Kasumi-1 (cell line): ENCODE measurements at places on chromosomes 1 and 21.

GRCh38 chr1:32729254-32730046 is 26.9 kb upstream of the SYNC start:
- DNase-seq: no peak

DNA sequence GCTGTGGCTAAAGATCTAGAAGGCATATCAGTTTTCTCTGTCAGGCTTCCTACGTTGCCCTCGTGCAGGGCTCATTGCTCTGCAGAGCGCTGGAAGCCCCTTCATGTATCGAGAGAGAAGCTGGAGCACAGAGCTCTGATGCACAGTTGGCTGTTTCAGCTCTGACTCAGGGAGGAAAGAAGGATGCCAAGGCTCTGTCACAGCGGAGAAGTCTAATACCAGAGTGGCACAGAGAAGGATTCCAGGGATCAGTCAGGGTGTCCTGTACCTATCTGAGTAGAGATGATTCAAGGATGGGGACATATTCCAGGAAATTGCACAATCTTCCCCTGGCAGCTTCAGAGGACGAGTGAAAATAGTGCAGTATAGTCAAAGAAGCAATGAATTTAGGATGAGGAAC is 179.2 kb upstream of the FMN2 start:
- DNase-seq: no peak

DNA sequence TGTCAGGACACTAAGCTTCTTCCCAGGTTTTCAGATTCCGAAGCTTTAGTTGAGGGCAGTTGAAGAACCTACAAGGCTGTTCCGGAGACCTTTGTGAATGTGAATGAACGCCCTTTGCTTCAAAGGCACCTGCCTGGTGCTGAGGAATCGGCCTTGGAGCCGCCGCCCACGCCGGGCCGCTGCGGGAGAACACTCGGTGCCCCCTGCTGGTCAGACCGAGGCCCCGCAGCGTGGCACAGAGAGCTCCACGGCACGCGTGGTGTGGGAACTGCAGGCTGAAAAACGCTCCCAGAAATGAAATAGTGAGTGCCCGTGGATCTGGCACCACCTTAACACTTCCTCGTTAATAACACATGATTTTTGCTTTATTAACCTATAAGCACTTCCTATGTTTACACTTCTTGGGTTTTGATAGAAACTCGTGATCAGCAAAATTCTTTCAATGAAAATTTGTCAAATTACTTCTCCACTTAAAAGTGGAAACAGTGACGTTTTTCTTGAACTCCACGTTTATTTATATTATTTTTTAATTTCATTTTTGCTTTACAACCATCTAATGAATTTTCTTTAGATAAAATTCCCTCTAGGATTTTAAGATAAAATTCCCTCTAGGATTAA is 460.6 kb downstream of the DSCAM start:
- peak; percentile 46 for DNase-seq

- DNase-seq: no peak
Observed at GRCh38 chr1:182608845-182609610, 4.8 kb upstream of the RGS16 start.

DNA sequence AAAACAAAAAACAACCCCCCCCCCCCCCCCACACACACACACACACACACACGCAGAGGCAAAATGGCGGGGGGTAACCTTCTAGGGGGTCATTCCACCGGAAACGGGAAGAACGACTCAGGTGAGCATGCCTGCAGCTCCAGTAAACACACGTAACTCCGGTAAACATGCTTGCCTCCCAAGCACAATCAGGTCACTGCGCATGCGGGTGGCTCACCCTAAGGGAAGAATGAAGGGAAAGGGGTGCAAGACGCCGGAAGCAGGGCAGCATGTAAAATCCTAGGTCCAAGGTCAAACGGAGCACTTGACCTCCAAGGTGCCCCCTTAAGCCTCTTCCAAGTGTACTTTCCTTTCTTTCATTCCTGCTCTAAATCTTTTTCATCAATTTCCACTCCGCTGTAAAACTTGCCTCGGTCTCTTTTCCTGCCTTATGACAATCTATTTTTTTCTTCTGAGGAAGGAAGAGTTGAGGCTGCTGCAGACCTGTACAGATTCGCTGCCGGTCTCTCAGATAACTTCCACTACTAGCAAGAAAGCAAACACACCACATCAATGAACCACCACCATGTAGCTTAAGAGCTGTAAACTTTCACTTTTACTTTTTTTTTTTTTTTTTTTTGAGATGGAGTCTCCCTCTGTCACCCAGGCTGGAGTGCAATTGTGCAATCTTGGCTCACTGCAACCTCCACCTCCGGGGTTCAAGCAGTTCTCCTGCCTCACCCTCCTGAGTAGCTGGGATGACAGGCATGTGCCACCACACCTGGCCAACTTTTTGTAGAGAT is 21.0 kb upstream of the CBR3 start:
- DNase-seq: peak; percentile 32

GRCh38 chr1:223183268-223183862 is 40.3 kb upstream of the TLR5 start:
- DNase-seq: no peak

DNA sequence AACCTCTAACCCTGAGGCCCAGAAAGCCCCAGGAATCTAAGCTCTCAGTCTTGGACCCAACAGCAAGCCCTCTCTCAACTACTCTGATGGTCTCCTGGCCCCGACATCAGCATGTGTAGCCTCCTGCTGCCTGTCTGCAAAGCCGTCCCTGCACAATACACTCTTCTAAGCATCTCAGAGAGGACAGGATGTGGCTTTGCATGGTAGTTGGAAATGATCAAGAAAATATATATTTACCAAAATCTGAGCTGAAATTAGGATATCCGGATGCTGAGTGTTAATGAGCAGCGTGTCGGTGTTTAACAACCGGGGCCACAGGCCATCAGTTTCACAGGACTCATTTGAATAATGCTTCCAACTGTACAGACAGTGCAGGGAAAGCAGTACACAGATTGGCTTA is 59.1 kb upstream of the SIM2 start:
- DNase-seq: no peak

DNA sequence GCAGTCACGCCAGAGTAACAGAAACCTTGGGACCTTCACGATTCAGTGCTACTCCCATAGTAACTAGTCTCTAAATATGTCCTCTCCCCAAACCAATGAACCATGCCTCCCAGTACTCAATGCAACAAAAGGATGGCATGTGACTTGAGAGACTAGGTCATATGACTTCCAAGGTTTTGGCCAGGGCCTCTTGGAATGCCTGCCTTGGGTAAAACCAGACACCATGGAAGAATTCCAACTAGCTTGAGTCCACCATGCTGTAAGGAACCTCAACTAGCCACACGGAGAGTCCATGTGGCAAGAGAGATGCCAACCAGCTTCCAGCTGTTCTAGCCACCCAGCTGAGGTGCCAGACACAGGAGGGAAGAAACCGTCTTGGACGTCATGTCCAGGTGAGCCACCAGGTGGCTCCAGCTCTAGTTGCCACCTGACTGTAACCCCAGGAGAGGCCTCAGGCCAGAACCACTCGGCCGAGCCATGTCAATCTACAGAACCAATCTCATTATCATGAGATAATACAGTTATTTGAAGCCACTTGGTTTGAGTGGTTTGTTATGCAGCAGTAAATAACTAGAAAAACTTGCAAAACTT is 115.0 kb downstream of the SYF2 start:
- DNase-seq: no peak

DNA sequence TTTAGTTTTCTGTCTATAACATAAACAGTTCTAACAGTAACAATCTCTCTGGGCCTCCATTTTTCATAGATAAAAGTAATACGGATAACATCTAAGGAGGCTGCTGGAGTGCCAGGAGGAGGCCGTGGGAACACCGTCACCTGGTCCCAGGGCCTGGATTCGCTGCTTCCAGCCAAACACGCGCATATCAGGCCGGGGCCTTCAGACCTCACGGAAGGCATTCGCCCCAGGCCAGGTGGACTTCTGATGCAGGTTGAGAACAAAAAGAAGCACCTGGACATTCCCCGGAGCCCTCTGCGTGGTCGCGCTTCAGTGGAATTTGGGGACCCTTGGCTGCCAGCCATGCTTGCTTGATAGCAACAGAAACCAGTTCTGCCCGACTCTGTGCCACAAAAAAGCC is 113.1 kb upstream of the GUCA2B start:
- no peak for DNase-seq

- no peak for DNase-seq
Observed at GRCh38 chr1:19840228-19840627, 25.1 kb upstream of the RNF186 start.

DNA sequence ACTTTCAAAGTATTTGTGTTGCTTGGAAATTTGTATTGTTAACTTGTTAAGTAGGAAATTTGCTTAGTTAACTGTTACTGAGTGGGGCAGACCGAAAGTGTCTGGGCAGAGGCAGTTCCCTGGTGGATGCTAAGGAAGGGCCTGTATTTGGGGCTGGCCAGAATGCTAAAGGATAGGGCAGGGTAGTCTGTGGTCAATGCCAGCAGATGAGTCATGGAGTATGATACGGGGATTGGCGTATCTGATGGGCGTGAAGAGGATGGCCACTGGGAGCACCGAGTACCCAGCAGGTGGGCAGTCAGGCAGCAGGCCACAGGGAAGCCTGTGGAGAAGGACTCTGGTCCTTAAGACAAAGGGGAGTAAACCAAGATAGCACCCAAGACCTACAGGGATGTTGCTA is 46.6 kb upstream of the SCAF4 start:
- DNase-seq: no peak

GRCh38 chr1:24323281-24323680 is 4.1 kb downstream of the GRHL3 start:
- no peak for DNase-seq

DNA sequence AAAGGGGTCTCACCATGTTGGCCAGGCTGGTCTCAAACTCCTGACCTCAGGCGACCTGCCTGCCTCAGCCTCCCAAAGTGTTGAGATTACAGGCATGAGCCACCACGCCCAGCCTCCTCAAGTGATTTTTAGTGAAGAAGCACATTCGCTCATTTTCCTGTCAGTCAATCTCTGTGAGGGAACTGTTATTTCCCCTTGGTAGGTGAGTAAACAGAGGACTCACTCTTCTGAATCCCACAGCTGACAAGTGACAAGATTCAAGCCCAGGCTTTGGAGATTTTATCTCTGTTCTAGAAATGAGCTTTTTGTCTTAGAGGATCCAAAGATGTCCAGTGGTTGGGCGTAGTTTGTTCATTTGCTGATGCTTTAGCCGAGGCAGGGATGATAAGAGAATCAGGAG is 43.9 kb upstream of the TACSTD2 start:
- DNase-seq: no peak

DNA sequence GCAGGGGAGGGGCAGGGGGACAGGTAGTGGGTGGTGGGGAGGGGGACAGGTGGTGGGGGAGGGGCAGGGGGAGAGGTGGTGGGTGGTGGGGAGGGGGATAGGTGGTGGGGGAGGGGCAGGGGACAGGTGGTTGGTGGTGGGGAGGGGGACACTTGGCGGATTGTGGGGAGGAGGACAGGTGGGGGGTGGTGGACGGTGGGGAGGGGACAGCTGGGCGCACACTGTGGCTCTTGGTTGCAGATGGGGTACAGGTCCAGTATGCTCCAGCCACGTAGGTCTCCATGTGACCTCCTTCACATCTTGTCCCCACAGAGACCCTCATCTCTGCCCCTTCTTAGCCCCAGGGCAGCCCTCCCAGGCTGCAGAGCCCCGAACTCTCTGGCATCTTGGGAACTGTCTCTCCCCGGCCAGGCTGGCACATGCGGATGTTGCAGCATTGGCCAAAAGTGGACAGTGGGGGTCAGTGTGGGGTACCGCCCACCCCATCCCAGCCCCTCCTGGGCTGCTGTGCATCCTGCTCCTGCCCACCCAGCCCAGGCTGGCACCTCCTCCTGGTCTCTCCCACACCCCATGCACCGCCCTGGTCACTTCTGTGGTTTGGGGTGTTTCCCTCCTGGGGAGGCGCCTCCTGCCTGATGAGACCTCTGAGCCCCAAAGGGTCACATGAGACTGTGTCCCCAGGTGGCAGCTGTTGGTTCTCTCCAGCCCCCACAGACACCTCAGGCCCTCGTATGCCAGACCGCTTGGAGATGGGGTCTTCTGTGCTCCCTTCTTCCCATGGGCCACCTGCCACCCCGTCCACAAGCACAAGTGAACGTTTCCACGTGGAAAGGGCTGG is 7.6 kb upstream of the SLC19A1 start:
- DNase-seq: no peak

- DNase-seq: peak; percentile 51
Observed at GRCh38 chr1:112998592-112999235, 42.7 kb upstream of the SLC16A1 start.

DNA sequence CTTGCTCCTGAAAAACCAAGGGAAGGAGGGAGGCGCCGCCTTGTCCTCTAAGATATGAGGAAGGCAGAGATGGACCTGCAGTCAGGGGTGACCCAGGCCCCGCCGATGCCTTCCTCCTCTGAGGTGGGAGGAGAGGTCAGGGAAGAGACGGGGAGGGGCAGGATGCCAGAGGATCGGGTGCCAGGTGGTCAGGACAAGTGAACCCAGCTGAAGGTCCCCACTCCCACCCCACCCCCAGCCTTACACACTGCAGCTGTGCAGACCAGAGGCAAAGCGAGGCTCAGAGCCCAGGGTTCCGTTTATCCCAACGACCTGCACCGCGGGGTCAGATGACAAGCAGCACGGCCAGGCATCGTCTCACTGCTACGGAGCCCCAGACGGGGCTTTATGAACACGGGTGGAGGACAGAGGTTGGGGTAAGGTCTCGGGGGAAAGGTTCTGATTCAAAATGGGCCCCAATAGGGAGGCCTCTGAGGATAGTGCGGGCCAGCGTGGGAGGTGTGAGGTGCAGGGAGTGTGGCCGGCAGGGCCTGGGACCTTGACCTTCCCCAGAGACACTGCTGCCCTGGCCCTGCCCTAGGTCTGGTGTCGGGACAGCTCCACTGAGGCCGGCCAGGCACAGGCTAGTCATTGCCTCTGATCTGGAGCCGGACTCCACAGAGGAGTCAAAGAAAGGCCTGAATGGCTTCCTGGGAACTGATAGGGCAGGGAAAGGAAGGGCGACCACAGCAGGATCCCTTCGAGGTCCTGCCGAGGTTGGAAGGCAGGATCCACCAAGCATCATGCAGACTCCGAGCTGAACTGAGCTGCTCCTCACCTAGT is 112.4 kb downstream of the WDR4 start:
- DNase-seq: no peak

DNA sequence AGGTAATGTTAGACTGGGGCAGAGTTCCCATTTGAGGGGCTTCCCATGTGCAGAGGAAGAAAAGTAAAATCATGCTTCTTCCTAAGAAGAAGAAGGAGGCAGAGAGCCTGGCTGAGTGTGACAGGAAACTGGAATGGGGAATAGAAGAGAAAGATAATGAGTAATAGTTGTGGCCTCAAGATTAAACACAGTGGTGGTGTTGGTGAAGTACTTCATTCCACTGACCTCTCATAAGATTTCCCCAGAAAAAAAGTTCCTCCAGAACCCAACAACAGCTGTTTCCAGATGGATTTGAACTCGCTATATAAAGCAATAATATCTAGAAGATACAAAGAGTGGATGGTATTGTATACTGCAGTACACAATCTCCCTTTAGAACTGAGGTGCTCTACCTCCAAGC is 13.0 kb downstream of the RGS1 start:
- no peak for DNase-seq
